ENCODE measurements at places on chromosomes 7 and 10.
A peak's percentile ranks its signal among the peaks of the same experiment; 100 is the strongest.

- DNase-seq: no peak
These were observed 13.9 kb downstream of the FLNC start for GRCh38 chr7:128843938-128844621.

DNA sequence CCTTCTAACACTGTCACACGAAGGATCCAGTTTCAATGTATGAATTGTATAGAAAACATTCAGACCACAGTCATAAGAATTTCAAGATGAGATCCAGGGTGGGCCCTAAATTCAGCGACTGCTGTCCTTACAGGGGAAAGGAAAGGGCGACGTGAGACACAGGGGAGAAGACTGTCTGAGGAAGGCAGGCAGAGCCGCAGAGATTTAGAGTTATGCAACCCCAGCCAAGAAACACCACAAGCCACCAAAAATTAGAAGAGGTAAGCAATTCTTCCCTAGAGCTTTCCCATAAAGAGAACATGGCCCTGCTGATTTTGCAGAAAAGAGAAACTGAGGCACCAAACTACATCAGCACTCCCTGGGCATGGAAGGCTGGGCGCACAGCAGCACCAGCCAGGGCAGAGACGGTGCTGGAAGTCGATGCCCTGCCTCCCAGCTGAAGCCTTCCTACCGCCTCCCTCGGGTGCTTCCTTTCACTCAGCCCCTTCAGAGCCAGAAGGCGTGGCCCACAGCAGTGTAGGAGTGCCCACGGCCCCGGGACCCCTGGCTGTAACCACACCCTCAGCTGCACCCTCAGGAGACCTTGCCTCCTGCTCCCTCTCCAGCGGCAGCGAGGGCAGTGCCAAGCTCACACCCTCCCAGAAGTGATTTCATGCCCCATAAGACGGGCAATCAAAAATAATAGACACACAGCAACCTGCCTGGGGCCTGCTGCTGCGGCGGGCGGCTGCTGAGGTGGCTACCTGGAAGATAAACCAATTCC, 81.0 kb upstream of the LRRC4 start:
- no peak for DNase-seq

GRCh38 chr7:85405016-85405902, 218.4 kb upstream of the SEMA3D start:
- DNase-seq: no peak

GRCh38 chr7:35908331-35909216, 107.7 kb downstream of the SEPTIN7 start:
- DNase-seq: no peak

DNA sequence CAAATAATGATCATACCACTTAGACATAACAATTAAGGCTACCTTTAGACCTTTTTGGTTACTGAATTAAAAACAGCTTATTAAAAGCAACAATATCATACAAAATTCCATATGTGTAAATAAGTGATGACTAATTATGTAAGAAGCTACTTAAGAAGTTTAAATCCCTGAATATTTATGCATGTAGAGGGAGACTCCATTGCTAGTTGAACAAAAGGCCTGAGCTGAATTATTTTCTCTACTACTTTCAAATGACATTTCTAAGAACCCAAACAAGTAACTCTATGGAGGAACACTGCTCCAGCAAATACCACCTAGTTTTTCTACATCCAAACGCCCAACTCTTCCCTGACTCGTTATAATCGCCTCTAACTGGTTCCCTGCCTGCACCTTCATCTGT, 31.5 kb downstream of the EPC1 start:
- no peak for DNase-seq

DNA sequence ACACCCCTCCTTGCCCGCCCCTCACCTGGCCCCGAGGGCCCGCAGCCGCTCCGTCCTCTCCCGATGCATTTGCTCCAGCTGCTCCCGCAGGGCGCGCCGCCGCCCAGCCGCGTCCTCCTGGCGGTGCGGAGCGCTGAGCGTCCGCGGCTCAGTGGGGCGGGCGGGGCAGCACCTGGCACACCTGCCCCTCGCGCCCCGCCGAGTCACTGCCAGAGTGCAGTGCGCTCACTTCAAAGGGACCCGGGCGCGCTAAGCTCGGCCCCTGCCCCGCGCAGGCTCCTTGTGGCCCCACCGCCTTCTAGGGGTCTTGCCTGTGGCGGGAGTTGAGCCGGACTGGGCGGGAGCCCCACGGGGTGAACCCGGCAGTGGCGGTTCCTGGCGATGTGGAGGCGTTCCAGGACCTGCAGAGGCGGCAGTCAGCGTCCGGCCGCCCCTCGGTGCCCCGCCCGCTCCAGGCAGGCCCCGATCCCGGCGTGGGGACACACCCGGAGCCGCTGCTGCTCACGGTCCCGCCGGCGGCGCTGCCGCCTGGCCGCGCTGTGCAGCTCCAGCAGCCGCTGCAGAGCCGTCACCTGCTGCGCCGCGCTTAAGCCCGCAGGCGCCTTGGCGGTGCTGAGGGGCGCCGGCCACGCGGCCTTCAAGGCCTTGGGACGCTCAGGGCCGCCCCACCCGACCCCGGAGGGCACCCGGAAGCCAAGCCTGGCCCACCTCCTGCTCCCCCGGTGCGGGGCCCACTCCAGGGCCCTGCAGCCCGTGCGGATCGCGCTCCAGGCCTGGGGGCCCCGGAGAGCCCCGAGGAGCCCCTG, 6.7 kb downstream of the ATP6V1F start:
- peak; percentile 78 for DNase-seq

GRCh38 chr7:137546671-137547070, 203.1 kb upstream of the PTN start:
- DNase-seq: no peak

DNA sequence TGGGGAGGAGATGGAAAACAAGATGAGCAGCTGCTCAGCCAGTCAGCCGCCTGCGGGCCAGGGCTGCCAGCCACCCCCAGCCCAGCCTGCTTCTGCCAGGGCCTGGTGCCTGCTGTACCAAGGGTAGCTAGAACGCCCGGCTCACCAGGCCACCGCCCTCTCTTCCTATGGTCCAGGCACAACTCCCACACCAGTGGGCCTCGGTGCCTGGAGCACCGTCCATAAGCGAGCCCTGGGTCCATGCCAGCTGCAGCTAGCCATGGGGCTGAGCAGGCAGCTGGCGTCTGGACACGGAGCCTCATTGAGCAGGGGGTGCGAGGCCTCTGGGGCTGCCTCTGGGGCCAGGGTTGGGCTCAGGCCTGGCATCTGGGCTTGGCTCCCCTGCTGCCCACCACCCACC, 8.5 kb upstream of the RABGEF1 start:
- DNase-seq: no peak

GRCh38 chr10:48655411-48656240, 29.0 kb upstream of the WDFY4 start:
- peak; percentile 48 for DNase-seq

DNA sequence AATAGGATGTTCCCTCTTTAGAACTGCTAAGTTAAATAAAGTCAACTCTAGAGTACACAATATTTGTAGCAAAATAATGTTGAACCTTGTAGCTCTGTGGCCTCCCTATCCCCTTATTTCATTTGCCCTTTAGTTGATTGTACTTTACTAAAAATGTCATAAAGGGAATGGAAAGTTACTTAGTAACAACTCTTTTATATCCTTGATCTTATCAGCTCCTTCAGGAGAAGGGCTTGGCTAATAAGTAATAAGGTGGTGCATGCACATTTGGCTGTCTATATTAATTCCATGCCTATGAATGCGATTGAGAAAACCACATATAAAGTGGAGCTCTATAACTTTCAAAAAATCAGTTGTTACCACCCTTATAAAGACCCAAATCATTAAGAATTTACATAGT, 41.5 kb upstream of the GATA3 start:
- DNase-seq: no peak

GRCh38 chr7:106356-106755, 86.0 kb upstream of the FAM20C start:
- DNase-seq: no peak

DNA sequence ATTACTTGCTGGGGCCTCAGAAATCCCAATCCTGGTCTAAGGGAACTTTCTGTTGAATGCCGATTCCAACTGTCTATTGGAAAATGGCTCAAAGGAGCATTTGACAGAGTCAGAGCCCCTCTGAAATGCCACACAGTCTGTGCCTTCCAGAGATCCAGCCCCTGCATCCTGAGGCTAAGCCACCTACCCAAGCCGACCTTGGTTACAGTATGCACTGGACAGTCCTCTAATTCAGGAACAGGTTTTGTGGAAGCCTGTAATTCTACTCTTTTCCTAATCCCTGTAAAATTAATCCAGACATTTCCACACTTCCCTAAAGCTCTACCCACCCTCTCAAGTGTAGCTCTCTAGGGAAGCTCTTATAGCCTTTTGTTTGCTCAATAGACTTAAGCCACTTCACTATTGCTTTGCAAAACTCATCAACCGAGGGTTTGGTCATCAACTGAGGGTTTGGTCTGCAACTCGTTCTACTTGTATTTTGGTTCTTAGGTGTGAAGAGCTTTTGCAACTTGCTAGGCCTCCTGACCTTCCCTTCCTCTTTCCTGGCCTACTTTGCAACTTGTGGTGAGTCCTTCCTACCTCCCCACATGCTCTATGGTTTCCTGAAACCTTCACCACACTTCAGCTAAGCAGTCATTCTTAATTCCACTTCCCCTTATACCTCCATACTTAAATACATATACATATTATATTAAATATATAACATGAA, 364.8 kb downstream of the SFMBT2 start:
- no peak for DNase-seq

DNA sequence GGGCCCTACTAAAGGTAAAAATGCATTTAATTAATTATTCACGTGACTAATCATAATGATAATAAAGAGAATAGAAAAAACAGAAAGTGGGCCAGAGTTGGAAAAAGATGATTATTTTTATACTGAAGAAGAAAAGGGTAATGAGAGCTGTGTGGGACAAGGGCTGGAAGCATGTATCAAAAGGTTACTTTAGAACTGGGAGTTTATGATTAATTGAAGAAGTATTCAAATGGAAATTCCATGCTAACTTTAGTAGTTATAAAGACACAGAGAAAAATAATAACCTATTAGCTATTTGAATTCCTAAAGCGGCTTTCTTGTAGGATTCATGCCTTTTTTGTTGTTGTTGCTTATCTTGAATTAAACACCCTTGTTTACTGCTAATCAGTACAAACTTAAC, 49.9 kb downstream of the MKX start:
- DNase-seq: no peak

GRCh38 chr10:49141541-49142332, 7.9 kb upstream of the FAM170B start:
- DNase-seq: no peak

DNA sequence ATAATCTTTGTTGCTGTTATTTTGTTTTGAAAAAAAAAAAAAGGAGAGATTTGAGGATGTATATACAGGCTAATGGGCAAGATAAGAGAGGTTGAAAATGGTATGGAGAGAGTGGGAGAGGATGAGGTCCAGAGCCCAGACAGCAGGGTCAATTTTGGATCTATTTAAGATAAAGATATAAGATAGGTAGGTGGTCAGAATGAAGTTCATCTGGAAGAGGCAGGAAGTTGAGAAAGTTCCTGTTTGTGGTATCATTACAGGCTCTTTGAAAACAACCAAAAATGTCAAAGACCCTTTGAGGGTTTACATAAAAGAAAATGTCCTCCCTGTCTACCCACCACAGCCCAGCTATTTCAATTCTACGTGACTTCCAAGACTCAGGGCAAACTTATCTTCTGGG, 7.5 kb downstream of the CEP41 start:
- DNase-seq: no peak

- DNase-seq: no peak
These were observed 56.7 kb downstream of the GRK5 start for GRCh38 chr10:119263951-119264617.

DNA sequence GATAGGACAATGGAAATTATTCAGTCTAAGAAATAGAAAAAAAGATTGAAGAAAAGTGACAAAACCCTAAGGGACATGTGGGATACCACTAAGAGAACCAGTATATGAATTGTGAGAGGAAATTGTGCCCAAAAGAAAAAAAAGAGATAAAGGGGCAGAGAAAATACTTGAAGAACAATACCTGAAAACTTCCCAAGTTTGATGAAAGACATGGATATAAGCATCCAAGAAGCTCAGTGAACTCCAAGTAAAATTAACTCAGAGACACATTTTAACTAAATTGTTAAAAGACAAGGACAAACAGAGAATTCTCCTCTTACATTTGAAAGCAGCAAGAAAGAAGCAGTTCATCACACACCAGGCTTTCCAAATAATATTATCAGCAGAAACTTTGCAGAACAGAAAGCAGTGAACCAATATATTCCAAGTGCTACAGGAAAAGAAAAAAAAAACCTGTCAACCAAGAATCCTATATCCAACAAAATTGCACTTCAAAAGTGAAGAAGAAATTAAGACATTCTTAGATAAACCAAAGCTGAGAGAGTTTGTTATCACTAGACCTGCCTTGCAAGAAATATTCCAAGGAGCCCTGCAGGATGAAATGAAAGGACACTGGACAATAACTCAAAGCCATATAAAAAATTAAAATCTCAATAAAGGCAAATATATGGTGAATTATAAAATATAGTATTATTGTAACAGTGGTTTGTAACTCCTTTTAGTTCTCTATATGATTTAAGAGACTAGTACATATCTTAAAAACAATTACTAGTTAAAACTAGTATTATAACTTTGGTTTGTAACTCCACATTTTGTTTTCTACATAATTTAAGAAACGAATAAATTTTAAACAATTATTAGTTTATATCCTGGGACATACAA, 470.0 kb downstream of the PTPRN2 start:
- no peak for DNase-seq
